Chondrocyte (in vitro differentiated cells): ENCODE measurements at places on chromosomes 12 and 14. TPM values are rescaled to one million over a fixed set of nuclear protein-coding genes. Genes with fewer than 3 reads are reported as not detected.
A peak's percentile ranks its signal among the peaks of the same experiment; 100 is the strongest.

- DNase-seq, result no peak
These were observed 775.6 kb downstream of the VRK1 start for GRCh38 chr14:97572583-97573458.

GRCh38 chr14:97930166-97930565 is 1133.0 kb downstream of the VRK1 start:
- no peak for DNase-seq

CCDC184 gene
- 0.22 to 0.56 TPM (median 0.47 TPM) in 3 replicates for total RNA-seq

GRCh38 chr12:75759196-75759595 is 247.8 kb upstream of the KRR1 start:
- no peak for DNase-seq

- DNase-seq, result no peak
These were observed 371 bp upstream of the SHMT2 start for GRCh38 chr12:57229046-57229633.

- DNase-seq, result no peak
These were observed 25.9 kb upstream of the WNK1 start for GRCh38 chr12:726281-727140.

DNA sequence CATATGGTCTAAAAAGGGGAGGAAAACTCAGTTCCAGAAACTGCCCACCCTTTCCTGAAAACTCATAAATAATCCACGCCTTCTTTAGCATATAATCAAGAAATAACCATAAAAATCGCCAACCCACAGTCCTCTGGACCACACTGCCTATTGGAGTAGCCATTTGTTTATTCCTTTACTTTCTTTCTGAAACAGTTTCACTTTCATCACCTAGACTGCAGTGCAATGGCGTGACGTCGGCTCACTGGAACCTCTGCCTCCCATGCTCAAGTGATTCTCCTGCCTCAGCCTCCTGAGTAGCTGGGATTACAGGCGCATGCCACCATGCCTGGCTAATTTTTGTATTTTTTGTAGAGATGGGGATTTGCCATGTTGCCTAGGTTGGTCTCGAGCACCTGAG is 44.2 kb downstream of the CLMN start:
- no peak for DNase-seq

DNA sequence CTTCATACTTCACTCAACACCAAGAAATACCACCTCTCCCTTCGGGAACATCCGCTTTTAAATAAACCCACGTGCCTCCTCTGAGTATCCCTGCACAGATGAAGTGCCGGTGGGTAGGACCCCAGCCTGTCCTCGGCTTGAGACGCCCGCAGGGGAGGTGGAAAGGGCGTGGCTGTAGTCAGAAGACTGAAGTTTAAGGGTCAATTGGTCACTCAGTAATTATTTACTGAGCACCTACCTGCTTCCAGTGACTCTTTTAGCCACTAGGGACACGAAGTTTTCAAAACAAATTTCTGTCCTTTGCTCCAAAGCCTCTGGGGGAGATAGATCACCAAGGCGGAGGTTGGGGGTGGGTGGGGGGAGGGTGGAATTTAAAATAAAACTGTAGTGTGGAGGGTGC is 309.4 kb downstream of the VRK1 start:
- no peak for DNase-seq

- DNase-seq, result no peak
These were observed 131.4 kb downstream of the BBS10 start for GRCh38 chr12:76216585-76217472.

INSM2 gene
- not detected in 3 replicates for total RNA-seq

GRCh38 chr12:22477166-22477893 is 67.0 kb downstream of the C2CD5 start:
- DNase-seq, result no peak

DNA sequence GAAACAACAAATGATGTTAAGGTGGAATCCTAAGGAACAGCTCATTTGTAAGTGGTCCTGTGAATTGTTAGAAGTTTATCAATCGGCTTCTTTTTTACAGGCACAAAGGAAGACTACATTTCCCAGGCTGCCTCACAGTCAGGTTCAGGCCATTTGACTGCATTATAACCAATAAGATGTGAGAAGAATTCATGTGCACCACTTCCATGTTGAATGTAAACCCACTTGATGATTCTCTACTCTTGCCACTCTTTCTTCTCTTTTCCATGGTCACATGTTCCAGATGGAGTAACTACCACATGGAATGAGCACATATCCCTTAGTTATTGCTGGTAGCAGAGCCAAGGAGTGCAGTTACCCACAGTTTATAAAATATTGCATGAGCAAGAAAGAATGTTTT is 67.1 kb upstream of the GZMB start:
- no peak for DNase-seq

GRCh38 chr12:114799574-114800487 is 115.9 kb upstream of the TBX3 start:
- DNase-seq, result no peak

- no peak for DNase-seq
These were observed 14.8 kb downstream of the ACOT6 start for GRCh38 chr14:73627151-73627558.

DNA sequence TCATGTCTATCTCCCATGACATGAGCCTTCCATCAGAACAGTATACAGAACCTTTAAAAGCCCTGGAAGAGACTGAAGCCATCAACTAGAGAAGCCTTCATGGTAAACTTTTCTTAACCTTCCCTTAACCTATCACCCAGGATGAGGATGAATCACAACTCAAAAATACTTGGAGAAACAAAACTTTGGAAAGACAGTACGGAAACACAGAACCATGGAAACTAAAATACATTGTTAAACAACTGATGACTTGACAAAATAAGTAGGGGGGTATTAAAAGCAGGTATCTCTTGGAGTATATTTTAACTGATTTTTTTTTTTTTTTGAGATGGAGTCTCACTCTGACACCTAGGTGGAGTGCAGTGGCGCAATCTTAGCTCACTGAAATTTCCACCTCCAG is 8.7 kb downstream of the TM7SF3 start:
- DNase-seq, result no peak

PIWIL1 gene
- not detected in 3 replicates for total RNA-seq

GRCh38 chr12:65524666-65525065 is 246.2 kb downstream of the MSRB3 start:
- no peak for DNase-seq

DBX2 gene
- not detected in 3 replicates for total RNA-seq

SERPINA12 gene
- total RNA-seq, result not detected in 3 replicates

- no peak for DNase-seq
These were observed 83.7 kb downstream of the HEATR5A start for GRCh38 chr14:31336646-31337045.

GRCh38 chr14:75217508-75218206 is 41.2 kb upstream of the TMED10 start:
- no peak for DNase-seq

ZNF384 gene
- 50.7 to 56.2 TPM (median 55.1 TPM) in 3 replicates for total RNA-seq

SPRYD3 gene
- 37.1 to 40.2 TPM (median 38.5 TPM) in 3 replicates for total RNA-seq

GRCh38 chr14:87309557-87309956 is 683.4 kb downstream of the GALC start:
- DNase-seq, result no peak

DNA sequence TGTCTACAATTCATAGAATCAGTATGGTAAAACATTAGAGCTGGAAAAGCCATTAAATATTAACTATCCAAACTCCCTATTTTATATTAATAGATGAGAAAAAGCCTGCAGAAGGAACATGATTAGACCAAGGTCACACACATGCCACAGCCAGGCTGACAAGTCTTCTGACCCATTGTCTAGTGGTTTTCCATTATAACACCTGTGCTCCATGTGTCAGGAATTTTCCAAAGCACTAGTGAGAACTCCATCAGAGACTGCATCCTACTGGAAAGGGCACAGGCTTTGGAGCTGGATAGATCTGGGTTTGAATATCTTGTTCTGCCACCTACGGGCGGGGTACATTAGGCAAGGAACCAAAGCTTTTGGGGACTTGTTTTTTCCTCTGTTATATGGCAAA is 325.5 kb downstream of the RAD51B start:
- no peak for DNase-seq

DNA sequence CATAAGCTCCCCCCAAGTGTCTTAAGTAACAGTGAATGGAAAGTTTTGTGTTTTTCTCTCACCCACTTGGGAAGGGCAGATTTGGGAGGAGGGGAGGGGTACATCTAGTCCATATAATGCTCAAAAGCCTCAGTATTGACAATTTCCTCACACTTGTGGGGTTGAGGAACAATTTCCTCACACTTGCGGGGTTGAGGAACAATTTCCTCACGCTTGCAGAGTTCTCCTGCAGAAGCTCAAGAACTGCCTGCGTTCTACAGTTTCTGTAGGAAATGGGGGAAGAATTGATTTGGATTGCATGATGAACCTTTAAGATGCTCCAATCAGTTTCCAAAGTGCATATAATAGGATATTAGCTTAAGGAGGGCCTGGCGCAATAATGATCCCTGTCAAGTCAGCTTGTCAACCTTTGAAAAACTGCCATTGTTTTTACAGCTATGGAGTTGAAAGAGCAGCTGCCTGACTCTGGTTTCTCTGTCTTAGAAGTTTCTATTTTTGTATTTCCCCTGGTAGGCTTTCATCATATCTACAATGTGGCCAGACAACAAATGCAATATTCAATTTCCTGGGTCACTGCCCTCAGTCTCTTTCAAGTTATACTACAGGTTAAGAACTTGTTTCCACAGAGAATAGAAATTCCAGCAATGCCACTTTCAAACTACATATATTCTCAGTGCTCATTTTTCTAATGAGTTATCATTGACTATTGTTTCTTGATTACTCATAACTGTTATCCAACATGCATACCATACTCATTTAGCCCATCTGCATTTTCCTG is 66.5 kb downstream of the PLEKHG7 start:
- no peak for DNase-seq

- DNase-seq, result no peak
These were observed 13.5 kb upstream of the IRF2BPL start for GRCh38 chr14:77041881-77042545.

DNA sequence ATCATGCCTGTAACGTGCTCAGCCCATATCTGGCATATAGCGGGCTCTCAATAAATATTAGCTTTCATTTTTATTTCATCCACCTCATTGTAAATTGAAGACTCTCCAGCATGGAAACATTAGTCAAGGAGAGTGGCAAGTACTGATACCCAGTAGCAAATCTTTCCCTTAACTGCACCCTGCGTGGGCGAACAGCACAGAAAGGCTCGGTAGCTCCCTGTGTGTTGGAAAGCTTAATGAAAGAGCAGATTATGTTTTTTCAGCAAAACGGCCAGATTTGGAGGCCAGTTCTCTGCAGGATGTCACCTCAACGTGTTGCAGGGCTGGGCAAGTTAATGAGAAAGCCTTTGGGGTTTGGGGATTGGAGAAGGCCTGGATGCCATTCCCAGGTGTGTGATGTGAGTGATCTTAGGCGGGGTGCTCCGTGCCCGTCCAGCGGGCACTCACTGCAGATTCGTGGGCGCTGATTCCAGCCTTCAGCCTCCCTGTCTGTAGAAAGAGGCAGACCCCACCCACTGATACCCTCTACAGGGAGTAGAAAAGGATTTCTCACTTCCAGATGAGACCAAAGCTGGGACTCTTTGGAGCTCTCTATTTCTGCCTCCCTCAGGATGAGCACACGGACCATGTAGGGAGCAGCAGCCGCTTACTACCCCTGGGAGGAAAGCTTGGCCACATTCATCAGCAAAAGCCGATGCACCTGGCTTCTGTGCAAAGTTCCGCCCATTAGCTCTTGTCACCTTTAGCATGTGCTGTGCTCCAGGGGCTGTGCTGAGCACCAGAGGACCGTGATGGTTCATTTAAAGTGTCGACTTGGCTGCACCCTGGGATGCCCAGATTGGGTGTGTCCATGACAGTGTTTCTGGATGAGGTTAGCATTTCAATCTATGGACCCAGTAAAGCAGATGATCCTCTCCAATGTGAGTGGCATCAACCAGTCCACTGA is 29.1 kb downstream of the C14orf132 start:
- peak; percentile 49 for DNase-seq

DNA sequence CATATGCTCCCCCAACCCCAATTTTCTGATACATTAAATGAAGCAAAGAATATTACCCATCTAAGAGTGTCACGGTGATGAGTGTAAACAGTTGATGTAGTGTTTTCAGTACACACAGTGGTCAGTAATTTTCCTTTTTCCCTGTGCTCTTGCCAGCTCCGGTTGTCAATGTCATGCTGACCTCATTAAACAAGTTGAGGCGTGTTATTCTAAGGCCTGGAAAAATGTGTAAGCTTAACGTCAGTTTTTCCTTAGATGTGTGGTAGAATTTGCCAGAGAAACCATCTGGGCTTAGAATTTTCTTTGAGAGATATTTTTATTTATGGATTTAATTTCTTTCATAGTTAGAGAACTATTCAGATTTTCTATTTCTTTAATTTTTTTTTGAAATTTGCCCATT is 11.7 kb upstream of the SERPINA6 start:
- DNase-seq, result no peak

- DNase-seq, result peak; percentile 76
These were observed 63.6 kb downstream of the CHGA start for GRCh38 chr14:92986254-92987147.

DNA sequence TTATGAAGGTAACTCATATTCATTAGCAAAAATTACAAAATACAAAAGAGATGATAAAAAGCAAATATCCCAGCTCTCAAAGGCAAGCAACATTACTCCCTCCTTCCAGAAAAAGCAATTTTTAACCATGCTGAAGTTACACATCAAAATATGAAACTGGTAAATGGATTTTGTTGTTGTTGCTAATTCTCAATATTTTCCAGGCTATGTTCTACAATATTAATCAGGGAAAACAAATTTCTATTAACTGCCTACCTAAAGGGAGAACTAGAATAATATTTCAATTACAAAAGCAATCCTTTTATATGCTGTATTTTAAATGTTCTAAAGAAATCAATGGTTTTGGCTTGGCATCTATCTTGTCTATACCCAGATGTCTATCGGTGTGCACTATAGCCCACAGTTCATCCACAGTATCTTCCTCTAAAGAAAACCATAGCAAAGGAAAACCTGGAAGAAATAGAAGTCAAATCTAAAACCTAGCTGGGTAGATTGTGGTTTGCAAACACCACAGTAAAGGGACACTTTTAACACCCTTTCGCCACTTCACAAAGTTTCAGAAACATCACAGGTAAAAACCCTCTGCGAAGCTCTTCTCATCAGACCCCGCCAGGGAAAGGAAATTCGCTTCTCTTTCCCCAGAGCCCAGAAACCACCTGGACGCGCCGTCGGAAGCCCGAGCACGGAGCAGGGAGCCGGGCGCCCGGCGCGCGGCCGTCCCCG is 32.0 kb downstream of the TC2N start:
- DNase-seq, result no peak

DNA sequence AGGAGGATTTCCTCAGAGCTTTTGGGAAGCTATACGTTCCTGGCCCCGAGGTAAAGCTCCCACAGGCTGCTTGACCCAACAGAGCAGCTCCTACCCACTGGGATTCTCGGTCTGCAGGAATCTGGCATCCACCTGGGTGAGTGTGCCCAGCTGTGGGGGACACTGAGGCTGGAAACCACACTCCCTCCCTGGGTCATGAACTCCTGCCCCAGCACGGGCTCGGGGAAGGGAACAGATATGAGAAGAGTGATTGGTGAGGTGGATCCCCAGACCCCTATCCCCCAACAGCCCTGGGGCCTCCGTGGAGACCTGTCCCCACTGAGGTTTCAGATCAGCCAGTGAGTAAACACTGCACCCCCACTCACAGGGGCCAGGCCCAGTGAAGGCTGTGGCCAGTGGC is 3.3 kb downstream of the FAIM2 start:
- peak; percentile 58 for DNase-seq
